CD4-positive, alpha-beta memory T cell (primary cell): ENCODE measurements at places on chromosomes 2 and 18. TPM values are rescaled to one million over a fixed set of nuclear protein-coding genes. Genes with fewer than 3 reads are reported as not detected.

SPEG gene
- 9.0 TPM for total RNA-seq

DNA sequence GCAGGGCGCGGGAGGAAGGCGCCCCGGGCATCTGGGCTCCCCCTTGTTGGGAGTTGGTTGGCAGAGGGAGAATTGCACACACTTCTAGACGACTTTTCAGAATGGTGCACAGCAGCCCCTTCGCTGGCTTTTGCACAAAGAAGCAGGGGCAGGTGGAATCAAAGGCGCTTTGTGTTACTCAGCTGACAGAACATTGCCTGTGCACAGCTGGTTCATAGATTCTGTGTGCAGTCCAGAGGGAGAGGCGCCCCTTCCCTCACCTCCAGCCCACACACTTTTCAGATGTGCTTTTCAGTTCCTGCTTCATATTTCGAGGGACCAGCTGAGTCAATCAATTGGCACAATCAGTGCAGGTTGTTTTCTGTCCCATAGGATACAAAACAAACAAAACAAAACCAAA, 348.4 kb upstream of the RAB12 start:
- DNase-seq, result no peak

DNA sequence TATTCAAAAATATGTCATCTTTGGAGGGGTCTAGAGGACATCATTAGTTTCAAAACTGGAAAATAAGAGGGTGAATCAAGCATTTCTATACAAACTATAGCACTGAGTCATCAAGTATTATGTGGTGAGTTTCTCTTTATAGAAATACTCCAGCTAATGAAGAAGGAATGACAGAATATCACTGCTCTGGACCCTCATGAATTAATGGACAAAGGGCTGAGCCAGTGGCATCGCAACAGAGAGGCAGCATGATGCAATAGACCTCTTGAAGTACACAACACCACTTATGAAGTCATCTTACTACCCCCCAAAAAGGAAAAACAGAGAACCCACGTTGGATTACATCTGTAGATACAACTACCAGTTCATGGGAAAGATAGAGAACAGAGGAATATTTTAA, 27.4 kb upstream of the EIF2AK3 start:
- DNase-seq, result no peak

GRCh38 chr2:6224267-6224666, 532.1 kb downstream of the SOX11 start:
- DNase-seq, result no peak
